Activated naive CD4-positive, alpha-beta T cell (primary cell): ENCODE measurements at places on chromosomes 12 and 14.
A peak's percentile ranks its signal among the peaks of the same experiment; 100 is the strongest.

GRCh38 chr12:121918679-121919038 is 267 bp downstream of the CFAP251 start:
- DNase-seq = no peak

DNA sequence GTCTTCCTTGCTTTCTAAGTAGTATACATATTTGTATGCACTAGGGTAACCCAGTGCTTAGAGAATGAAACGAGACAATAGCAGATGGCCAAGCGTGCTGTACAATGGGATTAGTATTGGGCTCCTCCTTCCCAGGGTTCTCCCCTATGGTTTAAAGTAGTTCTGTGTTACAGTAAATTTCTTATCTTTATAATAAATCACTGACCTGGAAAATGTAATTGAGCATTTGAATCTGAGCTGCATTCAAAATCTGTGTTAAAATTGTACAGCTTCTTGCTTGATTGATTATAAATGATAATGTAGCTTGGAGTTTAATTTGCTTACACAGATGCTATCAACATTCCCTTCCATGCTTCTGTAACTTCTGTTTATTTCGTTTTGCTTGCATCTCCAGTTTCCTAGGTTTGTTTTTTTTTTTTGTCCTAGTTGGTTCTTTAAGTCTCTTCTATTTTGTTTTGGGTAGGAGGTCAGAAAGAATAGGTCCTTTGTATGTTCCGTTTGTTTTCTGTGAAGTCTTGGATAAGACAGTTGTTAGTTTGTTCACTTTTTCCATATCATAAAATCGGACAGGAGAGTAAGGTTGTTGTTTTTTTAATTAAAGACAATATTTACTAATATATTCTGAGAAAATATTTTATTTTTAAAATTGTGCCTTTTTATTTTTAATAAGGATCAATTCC is 171.2 kb downstream of the ERC1 start:
- no peak for DNase-seq

DNA sequence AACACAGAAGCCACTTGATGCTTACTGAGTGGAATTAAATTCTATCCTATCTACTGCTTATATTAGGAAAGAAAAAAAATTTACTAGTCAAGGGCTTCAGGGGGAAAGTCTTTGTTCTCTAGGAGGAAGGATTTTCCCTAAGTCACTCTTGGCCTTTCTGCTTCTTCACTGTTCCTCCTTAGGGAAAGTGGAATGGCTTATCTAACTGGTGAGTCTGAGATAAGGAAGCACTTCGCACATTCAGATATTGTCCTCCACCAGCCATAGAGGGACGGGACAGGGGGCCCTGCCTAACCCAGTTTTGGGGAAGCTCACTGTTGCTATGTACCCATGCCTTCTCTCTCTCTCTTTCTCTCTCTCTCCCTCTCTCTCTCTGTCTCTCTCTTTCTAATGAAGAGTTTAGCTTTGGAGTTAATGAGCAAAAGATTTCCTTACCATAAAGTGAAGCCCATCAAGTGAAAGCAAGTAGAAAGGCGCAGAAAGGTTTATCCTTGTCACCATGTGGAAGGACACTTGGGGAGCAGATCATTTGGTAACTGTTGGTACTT is 450.6 kb downstream of the ZFP36L1 start:
- DNase-seq = no peak

DNA sequence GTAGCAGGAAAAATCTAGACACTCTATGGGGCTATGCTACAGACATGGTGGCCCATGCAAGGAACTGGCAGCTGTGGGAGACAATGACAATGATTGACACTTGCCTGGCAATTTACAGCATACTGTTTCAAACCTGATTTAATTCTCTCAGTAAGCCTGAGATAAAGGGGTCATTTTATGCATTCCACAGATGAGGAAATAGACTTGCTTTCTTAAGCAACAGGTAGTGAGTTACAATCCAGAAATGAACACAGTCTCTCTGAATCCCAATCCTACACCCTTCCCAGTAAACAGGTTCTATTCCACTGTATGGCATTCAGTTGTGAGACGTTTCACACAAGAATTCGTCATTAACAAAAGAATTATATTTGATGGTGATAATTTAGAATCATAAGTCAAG is 15.5 kb upstream of the PCNX1 start:
- DNase-seq = no peak

DNA sequence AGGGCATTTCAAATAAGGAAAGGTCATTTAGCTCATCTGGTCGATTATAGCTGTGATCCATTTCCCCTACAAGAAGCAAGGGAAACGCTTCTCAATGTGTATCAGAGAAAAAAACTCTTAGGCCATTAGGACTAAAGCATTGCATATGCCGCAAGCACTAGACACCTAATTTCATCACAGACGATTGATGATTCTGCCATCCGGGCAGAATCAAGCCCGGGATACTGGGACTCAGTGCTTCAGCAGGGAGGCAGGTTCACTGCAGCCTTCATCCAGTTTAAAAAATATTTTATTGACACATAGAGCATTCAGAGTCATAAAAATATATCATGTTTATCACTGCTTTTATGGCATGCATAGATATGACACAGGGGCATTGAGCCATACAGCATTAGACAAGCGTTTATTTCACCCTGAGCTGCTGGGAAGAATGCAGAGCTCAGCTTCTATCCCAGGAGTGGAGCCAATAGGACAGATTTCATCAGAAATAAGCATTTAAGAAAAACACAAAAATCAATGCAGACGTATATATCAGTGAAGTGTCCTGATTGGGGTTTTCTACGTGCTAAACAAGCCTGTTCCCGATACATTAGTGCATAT is 806.9 kb downstream of the GALC start:
- DNase-seq = no peak

- no peak for DNase-seq
Measured at GRCh38 chr12:113402586-113403260, 964 bp downstream of the SDS start.

GRCh38 chr12:131684015-131684725 is 26.7 kb upstream of the SFSWAP start:
- no peak for DNase-seq

- peak; percentile 19 for DNase-seq
Measured at GRCh38 chr12:47990351-47991105, 13.7 kb downstream of the COL2A1 start.

GRCh38 chr12:93537769-93538168 is 34.7 kb upstream of the SOCS2 start:
- no peak for DNase-seq

GRCh38 chr14:102873131-102873530 is 49.3 kb upstream of the AMN start:
- DNase-seq = no peak

DNA sequence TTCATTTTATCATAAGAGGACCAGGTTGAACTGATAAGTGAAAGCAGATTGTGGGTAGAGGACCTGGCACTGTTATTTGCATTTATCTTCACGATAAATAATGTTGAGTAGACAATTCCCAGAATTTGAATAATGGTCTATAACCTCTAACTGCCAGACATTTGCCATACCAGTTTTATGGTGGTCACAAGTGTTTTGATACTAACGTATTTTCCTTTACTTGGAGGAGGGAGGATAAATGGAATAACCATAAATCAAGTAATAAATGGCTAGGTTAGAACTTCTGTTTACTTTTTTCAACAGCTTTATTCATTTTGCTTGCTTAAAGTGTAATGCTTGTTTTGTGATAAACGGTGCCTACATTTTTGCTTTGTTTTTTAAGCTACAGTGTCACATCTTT is 9.5 kb downstream of the PAX9 start:
- DNase-seq = no peak

DNA sequence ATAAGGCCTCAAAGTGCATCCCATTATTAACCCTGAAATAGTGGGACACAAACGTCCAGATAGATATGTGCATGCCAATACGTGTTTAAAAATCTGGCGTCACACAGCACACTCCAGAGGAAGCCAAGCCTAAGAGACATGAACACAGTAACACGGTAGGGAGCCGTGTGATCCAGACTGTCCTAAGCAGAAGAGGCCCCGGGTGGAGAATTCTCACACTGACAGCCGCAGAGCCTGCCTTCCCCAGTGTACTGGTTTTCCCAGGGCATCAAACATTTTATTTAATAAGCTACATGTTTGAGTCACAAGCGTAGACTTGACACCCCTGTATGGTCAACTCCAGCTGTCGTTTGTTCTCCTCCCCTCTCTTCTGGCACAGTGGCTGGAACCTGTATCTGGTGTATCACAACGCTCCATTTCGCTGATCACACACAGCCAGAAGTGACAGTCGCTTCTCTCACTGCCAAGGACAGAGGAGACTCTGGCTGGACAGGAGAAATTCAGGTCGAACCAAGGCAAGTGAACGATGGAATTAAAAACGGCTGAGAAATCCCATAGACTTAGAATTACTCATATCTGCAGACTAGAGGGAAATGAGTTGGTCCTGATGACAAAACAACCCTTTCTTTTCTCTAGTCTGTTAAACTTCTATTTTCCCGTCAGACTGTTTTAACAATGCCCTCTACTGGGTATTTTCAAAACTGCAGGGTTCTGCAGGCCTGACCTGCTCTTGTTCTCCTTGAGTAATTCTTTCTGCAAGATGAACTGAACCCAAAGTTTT is 359.9 kb downstream of the RGS6 start:
- no peak for DNase-seq

DNA sequence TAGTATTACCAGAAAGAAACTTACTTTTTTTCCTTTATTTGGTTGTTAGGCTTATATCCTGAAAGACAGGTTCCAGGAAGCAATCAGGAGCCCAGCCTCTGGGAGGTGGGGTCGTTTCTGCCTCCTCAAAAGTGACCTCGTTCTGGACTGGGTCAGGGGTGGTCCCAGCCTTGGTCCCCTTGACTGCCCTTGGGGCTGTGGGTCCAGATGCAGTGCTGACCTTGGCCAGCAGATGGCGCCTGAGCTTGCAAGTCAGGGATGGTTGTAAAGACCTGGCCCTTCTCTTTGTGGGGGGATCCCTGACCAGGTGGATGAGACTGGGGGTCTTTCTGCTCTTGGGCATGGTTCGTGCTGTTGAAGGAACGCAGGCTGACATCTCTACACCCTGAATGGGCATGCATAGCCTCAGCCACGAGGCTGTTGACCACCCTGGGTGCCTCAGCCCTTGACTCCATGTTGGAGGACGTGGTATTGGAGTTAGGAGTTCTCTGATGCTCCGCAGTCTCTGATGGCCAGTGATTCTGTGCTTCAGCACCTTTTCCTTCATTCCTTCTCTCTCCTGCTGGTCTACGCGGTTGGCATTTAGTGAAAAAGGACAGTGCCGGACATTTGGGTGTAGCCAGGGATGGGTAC is 62.4 kb downstream of the ADCK1 start:
- DNase-seq = peak; percentile 63

- DNase-seq = no peak
Measured at GRCh38 chr12:111673503-111673902, 12.3 kb downstream of the BRAP start.

GRCh38 chr12:95681210-95681765 is 109.3 kb downstream of the NTN4 start:
- DNase-seq = no peak

DNA sequence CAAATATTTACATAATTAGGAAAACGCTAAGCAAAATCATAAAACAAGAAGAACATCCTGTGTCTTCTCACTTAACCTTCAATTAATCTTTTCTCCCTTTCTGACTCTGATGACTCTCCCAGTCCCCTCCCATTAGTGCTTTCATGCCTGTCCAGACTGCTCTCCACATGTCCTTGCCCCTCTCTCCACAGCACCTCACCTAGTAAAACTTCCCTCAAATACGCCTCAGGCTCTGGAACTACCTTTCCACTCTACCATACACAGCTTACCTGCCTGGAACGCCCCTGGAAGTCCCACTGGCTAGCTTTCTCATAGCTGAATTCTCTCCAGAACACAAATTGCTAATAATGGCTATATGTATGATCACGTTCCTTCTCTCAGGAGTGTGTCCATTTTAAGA is 44.7 kb downstream of the SLC5A8 start:
- DNase-seq = no peak

DNA sequence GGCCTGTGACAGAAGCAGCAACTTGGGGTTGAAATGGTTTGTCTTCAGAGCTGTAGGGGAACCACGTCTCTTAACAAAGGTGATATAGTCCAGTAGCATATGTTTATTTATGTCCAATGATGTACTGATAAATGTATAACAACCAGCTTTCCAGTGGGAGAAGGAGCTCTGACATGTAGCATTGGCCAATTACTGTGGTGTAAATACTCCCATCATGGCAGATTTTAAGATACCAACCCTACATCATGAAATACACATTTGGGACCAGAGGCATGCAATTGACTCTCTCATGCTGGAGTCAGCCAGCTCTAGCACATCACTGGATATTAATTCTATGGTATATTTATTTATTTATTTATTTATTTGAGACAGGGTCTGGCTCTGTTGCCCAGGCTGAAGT is 50.6 kb upstream of the CHST11 start:
- no peak for DNase-seq

DNA sequence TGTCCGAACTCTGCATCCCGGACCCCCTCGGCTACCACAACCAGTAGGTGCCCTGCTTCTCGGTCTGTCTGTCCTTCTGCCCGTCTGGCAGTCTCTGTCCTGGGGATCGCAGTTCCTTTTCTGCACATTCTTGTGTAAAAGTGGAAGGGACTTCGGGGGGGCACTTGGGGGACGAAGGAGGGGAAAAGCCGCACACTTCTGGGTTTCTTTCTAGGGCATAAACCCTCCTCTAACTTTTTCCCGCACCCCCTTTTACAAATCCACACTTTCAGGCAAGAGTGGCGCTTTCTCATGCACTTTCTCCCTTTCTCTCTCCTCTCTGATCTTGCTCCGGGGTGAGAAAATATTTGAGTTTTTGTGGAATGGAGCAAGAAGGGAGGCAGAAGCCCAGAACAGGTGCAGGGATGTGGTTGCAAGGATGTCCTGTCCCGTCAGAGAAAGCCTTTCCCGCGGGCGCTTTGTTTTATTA is 506 bp downstream of the ESRRB start:
- no peak for DNase-seq

DNA sequence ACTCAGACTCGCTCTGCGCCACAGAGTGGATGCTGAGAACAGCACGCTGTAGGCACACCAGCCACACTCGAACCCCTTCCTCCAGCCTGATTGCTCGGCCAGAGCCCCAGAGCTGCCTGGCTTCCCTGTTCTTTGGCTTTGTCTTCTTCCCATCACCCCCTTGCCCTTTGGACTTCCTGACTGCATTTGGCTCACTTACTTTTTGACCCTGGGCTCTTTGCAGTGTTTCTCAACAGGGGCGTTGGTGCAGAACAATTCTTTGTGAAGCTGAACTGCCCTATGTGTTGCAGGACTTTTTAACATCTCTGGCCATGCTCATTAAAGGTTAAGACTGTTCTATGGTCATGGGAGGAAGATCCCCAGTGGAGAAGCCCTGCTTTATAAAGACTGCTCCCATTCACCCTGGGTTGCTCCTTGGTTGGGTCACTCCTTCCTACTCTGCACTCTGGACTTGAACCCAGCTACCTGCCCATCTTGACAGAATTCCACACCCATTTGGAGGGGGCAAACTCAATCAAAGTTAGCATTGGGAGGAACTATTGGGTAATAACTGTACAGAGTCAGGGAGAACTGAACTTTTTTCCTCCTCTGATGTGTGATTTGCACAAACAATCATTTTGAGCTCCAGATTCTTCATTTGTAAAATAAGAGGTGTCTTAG is 127.7 kb upstream of the PLEKHG7 start:
- DNase-seq = no peak

DNA sequence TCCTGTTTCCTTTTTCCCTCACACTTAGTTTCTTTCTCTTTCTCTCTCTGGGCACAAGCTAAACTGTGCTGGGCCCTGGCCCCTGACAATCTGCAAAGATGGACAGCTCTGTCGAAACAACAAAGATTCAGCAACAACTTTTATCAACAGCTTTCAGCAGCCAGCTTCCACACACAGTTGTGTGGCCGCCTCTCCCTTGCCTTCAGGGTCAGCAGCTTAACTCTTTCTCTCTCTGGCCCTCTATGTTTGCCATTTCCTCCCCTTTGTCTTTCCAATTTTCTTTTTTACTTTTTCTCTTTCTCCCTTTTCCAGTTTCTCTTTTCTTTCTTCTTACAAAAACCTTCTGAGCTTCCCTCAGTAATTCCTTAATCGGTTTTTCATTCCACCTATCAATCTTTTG is 43.3 kb downstream of the IQSEC3 start:
- DNase-seq = no peak
